ENCODE measurements at places on chromosomes 2 and 18. TPM values are rescaled to one million over a fixed set of nuclear protein-coding genes. Genes with fewer than 3 reads are reported as not detected.

The ALKAL2 gene
- not detected for total RNA-seq

The SGPP2 gene
- 0.04 TPM for total RNA-seq

The GALNT5 gene
- total RNA-seq: 47.4 TPM

The ID2 gene
- 8.3 TPM for total RNA-seq

The SIX3 gene
- total RNA-seq: not detected

The UGGT1 gene
- total RNA-seq: 45.8 TPM

The RGPD4 gene
- total RNA-seq: not detected

DNA sequence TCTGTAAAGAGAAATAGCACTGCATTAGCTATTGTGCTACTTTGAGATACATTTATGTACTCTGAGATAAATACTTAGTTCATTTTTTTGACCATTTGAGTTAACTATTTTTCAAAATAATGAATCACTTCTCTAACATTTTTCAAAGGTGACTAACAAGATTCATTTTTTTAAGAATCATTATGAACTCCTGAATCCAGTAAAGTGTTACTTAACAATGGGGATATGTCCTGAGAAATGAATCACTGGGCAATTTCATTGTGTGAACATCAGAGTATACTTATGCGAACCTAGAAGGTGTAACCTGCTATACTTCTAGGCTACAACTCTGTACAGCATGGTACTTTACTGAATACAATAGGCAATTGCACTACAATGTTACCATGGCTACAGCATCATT, 355.8 kb downstream of the ARL6IP6 start:
- no peak overlapping the region for H3K4me3 ChIP-seq
- H3K36me3 ChIP-seq: no peaks in the 10 kb centered on the region
- DNase-seq: no peak
- no peak overlapping the region for H3K27ac ChIP-seq
- no peaks in the 10 kb centered on the region for H3K4me1 ChIP-seq

- H3K27ac ChIP-seq: no peak overlapping the region
- no peak overlapping the region for H3K4me3 ChIP-seq
- DNase-seq: no peak
- H3K4me1 ChIP-seq: no peaks in the 10 kb centered on the region
- H3K27me3 ChIP-seq: no peaks in the 10 kb centered on the region
These were observed 356.1 kb downstream of the SS18 start for GRCh38 chr18:25734336-25734735.

DNA sequence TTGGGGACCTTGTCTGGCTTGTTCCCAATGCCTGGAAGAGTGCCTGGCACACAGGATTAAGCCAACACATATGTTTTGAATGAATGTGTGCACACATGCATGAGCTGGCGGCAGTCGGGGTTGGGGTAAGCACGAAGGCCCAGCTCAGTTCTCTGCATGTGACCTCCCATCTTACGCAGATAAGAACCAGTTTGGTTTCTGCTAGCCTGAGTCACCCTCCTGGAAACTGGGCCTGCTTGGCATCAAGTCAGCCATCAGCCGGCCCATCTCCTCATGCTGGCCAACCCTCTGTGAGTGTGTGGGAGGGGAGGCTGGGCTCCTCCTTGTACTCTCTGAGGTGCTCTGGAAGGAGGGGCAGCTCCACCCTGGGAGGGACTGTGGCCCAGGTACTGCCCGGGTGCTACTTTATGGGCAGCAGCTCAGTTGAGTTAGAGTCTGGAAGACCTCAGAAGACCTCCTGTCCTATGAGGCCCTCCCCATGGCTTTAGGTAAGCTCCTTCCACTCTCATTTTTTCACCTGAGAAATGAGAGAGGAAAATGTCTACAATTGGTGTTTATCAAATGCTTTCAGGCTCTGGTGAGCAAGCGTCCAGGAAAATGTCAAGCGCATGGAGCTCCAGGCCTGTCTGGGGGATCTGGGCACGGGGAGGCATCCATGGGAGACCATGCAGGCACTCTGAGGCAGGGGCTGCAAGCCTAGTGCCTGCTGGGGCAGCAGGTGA, 9.7 kb upstream of the IL1RN start:
- peaks cover 16% of the 10 kb centered on the region for H3K27me3 ChIP-seq
- no peak overlapping the region for H3K4me3 ChIP-seq
- no peak overlapping the region for H3K27ac ChIP-seq
- peak; percentile 21 for DNase-seq
- H3K36me3 ChIP-seq: no peaks in the 10 kb centered on the region

GRCh38 chr18:3852321-3852720, 402.3 kb downstream of the TGIF1 start:
- H3K36me3 ChIP-seq: no peaks in the 10 kb centered on the region
- H3K27ac ChIP-seq: no peak overlapping the region
- H3K4me1 ChIP-seq: no peaks in the 10 kb centered on the region

GRCh38 chr2:180559038-180559437, 421.4 kb upstream of the UBE2E3 start:
- DNase-seq: no peak
- no peak overlapping the region for H3K27ac ChIP-seq
- H3K4me1 ChIP-seq: no peaks in the 10 kb centered on the region
- H3K4me3 ChIP-seq: no peak overlapping the region
- no peaks in the 10 kb centered on the region for H3K36me3 ChIP-seq
- no peaks in the 10 kb centered on the region for H3K27me3 ChIP-seq

DNA sequence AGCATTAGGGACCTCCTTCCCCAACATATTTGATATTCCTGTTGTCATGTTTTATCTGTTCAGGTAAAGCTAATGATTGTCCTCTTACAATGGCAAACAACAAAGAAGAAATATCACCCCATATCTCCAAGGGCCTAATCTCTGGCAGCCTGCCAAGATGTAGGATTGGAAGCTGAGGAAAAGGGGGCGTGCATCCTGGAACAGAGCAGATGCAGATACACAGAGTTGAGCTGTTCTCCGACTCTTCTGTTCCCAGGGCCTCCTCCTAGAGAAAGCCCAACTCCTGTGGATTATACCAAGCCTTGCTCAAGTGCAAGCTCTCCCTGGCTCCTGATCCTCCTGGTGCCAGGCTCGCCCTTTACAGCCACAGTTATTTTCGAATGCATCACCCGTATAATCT, 35.2 kb upstream of the CD207 start:
- H3K4me3 ChIP-seq: no peak overlapping the region
- peak; percentile 19 for DNase-seq
- H3K4me1 ChIP-seq: peaks cover 7% of the 10 kb centered on the region
- no peak overlapping the region for H3K27ac ChIP-seq
- peaks cover 2% of the 10 kb centered on the region for H3K27me3 ChIP-seq

- no peaks in the 10 kb centered on the region for H3K4me1 ChIP-seq
- no peaks in the 10 kb centered on the region for H3K36me3 ChIP-seq
- H3K27me3 ChIP-seq: no peaks in the 10 kb centered on the region
- H3K27ac ChIP-seq: no peak overlapping the region
These were observed 103.8 kb downstream of the EPHA4 start for GRCh38 chr2:221468317-221468716.

GRCh38 chr2:6384341-6384740, 481.4 kb downstream of the CMPK2 start:
- no peak overlapping the region for H3K4me3 ChIP-seq
- no peaks in the 10 kb centered on the region for H3K36me3 ChIP-seq
- no peaks in the 10 kb centered on the region for H3K27me3 ChIP-seq
- DNase-seq: no peak
- H3K27ac ChIP-seq: no peak overlapping the region

DNA sequence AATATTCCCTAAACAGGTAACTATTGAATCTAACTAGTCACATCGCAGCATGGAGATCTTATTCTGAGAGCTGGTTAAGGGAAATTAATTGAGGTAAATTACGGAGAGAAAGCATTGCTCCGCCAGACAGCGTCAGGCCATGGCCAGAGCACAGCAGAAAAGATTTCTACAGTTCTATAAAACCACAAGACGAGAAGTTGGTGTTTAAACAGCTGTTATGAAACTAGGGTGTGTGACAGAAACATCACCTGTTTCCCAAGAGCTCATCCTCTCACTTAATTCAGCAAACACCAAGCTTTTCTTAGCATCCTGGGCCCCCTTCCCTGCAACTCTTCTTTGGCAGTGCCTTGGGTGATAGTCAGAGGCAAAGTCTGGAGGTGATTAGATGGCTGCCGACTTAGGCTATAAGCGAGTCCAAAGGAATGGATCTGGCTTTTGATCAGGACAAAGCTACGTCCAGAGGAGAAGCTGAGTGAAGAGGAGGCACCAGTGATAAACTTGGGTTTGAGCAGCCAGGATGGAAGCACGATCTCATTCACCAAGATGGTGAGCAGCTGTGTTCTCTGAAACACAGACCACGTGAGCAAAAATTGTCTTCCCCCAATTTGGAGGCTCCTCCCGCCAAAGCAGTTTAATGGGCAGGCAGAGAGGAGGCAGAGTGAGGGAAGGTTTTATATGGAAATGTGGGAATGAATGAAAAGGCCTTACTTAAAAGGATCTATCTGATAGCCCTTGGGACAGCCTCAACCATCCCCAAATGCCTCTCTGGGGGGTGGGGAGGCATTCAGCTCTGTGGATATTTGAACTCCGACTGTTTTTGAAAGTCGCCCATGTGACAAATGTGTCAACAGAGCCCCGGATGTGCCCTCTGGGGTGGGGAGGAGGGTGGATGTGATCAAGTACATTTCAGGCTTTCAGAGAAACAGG, 57.8 kb downstream of the PKDCC start:
- DNase-seq: no peak
- peaks cover 34% of the 10 kb centered on the region for H3K27me3 ChIP-seq
- H3K4me3 ChIP-seq: no peak overlapping the region

DNA sequence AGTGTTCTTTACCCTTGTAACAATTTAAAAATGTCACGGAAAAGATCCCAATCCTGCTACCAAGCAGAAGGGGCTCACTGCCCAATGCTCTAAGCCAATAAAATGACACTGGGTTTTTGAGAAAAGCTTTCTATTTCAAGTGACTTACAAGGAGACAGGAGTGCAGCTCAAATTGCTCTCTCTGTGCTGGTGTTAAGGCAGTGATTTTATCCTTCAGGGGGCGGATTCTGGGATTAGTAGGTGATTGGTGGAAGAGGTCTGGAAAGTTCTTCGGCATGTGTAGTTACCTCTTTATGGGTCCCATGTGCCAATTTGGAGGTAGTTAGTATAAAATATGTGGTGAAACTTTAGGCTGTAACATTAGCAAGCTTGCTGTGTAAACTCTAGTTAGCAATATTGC, 27.4 kb upstream of the MCM6 start:
- H3K27ac ChIP-seq: no peak overlapping the region
- peaks cover 3% of the 10 kb centered on the region for H3K4me1 ChIP-seq
- no peaks in the 10 kb centered on the region for H3K27me3 ChIP-seq
- DNase-seq: no peak
- no peak overlapping the region for H3K4me3 ChIP-seq

- no peak for DNase-seq
- H3K36me3 ChIP-seq: no peaks in the 10 kb centered on the region
- H3K4me3 ChIP-seq: no peak overlapping the region
- H3K4me1 ChIP-seq: peaks cover 6% of the 10 kb centered on the region
These were observed 1.4 kb downstream of the BOD1L2 start for GRCh38 chr18:57148263-57148662.

- peaks cover 36% of the 10 kb centered on the region for H3K27me3 ChIP-seq
- DNase-seq: no peak
These were observed 62.0 kb downstream of the ACOXL start for GRCh38 chr2:110794390-110794789.

GRCh38 chr2:9212010-9212635, 5.5 kb downstream of the ASAP2 start:
- no peak overlapping the region for H3K4me3 ChIP-seq
- H3K27ac ChIP-seq: no peak overlapping the region
- H3K4me1 ChIP-seq: peaks cover 7% of the 10 kb centered on the region
- no peaks in the 10 kb centered on the region for H3K27me3 ChIP-seq
- no peaks in the 10 kb centered on the region for H3K36me3 ChIP-seq

DNA sequence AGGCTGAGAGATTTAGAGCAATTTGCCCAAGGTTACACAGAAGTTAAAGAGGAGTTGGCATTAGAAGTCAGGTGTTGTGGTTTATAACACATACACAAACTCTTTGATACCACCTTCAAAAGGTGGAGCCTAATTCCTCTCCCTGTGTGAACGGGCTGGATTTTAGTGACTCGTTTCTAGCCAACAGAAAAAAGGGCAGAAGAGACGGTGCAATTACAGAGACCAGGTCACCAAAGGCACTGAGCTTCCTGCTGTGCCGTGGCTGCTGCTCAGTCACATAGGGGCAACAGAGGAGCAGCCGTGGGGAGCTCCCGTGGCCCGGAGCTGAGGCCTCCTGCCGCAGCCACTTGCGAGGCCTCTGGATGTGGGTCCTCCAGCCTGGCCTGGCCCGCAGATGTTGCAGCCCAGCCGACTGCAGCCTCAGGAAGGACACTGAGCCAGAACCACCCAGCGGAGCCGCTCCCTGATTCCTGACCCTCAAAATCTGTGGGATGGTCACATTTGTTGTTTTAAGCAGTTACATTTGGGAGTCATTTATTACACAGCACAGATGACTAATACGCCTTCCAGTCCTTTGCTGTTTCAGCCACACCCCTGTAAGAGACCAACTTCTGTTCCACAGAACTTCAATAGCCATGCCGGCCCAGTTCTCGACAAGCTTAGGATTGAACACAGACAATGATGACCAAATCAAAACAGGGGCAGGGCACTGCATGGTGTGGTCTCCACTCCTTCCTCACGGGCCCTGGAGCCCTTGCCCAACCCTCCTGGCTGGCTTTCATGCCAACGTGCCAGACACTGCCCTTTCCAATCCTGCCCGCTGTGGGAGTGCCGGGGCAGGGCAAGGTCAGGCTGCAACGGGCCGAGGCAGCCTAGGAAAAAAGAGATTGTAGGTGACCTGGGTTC, 17.1 kb downstream of the EDAR start:
- H3K4me1 ChIP-seq: no peaks in the 10 kb centered on the region
- H3K36me3 ChIP-seq: no peaks in the 10 kb centered on the region
- peaks cover 67% of the 10 kb centered on the region for H3K27me3 ChIP-seq

DNA sequence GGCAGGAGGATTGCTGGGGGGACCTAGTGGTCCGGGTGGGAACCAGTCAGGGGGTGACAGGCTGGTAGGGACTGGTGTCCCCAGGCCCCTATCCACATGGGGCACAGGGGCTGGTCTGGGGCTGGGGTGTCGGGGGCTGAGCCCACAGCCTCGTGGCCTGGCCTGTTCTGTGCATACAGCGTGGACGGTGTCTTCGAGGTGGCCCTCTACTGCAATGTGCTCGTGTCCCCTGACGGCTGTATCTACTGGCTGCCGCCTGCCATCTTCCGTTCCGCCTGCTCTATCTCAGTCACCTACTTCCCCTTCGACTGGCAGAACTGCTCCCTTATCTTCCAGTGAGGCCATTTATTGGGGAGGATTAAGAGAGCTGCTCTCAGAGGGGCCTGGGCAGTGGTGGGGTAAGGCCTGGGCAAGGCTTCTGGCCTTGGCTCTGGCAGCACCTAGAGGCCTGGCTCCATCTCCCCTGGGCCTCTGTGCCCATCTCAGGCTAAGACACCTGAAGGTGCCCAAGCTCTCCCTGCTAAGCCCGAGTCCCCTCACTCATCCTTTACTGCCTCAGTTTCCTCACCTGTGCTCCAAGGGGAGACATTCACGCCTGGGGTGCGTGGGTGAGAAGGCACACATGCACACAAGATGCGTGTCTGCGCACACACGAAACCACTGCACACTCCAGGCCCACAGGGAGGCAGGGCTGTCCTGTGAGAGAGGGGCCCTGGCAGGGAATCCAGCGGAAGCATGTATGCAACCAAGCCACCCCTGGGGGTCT, 1.9 kb downstream of the CHRNG start:
- no peak overlapping the region for H3K27ac ChIP-seq
- DNase-seq: no peak
- H3K36me3 ChIP-seq: no peaks in the 10 kb centered on the region
- H3K27me3 ChIP-seq: no peaks in the 10 kb centered on the region
- no peak overlapping the region for H3K4me3 ChIP-seq
